ENCODE measurements at places on chromosomes 6 and 20.

DNA sequence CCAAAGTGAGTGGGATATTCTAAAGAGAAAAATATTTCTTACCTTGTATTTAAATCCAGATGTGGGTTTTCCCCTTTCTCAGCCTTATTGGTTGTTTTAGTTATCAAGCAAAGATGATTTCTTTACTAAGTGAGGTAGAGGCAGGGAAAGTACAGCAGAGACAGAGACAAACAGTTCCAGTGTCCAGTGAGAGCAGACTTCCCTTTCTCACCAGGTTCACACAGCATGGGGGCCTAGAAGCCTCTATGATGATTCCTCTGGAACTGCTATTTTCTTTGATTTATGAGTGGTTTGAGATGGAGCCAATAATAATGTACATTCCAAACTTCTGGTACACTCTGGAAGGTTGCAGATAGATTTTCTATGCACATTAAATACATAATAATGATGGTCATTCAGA lies 234.0 kb upstream of the MARCKS start:
- DNase-seq, result peak; percentile 55

GRCh38 chr6:91141346-91141745 lies 554.5 kb upstream of the MAP3K7 start:
- DNase-seq, result no peak

DNA sequence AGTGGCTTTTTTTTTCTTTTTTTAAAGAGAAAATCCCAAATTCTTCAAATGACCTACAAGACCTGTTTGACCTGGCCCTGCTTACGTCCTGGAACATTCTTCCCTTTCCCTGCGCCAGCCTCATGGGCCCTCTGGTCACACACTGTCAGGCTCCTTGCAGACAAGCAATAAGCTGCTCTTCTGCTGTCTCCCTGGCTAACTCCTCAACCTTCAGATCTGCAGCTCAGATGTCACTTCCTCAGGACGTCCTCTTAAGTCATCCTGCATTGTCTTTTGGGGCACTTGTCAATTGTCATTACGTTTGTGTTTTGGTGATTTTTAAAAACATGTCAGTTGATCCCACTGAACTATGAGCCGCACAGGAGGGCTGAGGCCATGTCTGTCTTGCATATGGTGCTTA lies 28.9 kb upstream of the SLC35D3 start:
- no peak for DNase-seq

- DNase-seq, result no peak
Measured at GRCh38 chr20:57482796-57483195, 42.1 kb downstream of the CTCFL start.

All from AG10803 (cell line).